ENCODE measurements at places on chromosomes 6 and 20.

- peak; percentile 55 for DNase-seq
These were observed 17.3 kb downstream of the TNFAIP3 start for GRCh38 chr6:137884149-137884909.

DNA sequence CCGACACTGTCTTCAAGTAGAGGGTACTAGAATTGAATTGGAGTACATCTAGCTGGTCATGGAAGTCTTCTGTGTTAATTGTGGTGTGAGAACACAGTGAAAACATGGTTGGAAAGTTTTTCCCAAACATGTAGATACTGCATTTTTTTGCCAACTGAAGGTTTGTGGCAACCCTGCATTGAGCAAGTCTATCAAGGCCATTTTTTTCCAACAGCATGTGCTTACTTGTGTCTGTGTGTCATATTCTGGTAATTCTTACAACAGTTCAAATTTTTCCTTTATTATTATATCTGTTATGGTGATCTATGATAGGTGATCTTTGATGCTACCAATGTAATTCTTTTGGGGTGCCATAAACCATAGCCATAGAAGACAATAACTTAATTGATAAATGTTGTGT is 147.0 kb downstream of the MYB start:
- no peak for DNase-seq

GRCh38 chr6:88031550-88031949 is 16.1 kb upstream of the SPACA1 start:
- DNase-seq = no peak

- no peak for DNase-seq
These were observed 8.4 kb downstream of the SLC22A1 start for GRCh38 chr6:160129881-160130615.

GRCh38 chr20:50417484-50418235 is 92.5 kb upstream of the PTPN1 start:
- DNase-seq = no peak

- no peak for DNase-seq
These were observed 572.5 kb upstream of the JAG1 start for GRCh38 chr20:11246251-11246775.

- no peak for DNase-seq
These were observed 61.4 kb downstream of the FAM135A start for GRCh38 chr6:70474751-70475150.

GRCh38 chr6:39880594-39880993 is 53.7 kb downstream of the MOCS1 start:
- no peak for DNase-seq

GRCh38 chr6:153563001-153563400 is 431.9 kb upstream of the RGS17 start:
- DNase-seq = no peak

DNA sequence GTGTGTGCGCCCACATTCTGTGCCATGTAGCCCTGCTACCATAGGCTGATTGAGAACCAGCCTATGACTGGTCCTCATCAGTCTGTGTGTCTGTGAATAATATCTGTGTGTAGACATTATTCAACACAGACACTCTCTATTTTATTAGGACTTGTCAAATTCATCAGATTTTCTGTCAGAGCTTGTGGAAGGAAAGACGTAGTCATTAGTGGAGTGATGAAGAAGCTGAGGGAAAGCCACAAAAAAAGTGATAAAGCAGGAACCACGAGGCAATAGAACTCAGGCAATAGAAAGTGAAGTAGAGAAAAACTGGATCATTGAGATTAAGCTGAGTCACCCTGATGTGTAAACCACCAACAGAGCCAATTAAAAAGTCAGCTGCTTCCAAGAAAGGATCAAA is 122.2 kb upstream of the MARCKS start:
- no peak for DNase-seq

- DNase-seq = peak; percentile 82
These were observed 10.0 kb upstream of the POU5F1 start for GRCh38 chr6:31180500-31180899.

GRCh38 chr6:109174916-109175315 is 79.6 kb downstream of the CEP57L1 start:
- DNase-seq = no peak

DNA sequence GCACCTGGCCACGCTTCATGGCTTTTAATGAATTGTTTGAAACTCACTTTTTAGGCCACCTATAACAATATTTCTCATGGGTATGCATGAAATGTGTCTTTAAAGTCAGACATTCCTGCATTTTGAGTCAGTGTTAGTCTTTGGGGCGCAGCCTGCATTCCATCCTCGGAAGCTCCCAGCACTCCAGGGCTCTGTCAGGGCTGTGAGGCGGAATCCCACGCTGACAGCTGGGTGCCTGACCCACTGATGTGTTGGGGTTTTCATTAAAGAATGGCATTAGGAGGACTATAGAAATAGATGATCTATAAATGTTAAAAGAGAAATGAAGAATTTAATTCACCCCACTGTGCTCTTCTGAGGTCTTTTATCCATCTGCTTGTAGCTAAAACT is 16.2 kb upstream of the CLDN20 start:
- DNase-seq = no peak

GRCh38 chr6:130557481-130558112 is 191.8 kb downstream of the TMEM200A start:
- DNase-seq = no peak

- peak; percentile 60 for DNase-seq
These were observed 526 bp downstream of the SOD2 start for GRCh38 chr6:159692303-159693127.

GRCh38 chr20:25038103-25038410 is 19.9 kb downstream of the ACSS1 start:
- no peak for DNase-seq

DNA sequence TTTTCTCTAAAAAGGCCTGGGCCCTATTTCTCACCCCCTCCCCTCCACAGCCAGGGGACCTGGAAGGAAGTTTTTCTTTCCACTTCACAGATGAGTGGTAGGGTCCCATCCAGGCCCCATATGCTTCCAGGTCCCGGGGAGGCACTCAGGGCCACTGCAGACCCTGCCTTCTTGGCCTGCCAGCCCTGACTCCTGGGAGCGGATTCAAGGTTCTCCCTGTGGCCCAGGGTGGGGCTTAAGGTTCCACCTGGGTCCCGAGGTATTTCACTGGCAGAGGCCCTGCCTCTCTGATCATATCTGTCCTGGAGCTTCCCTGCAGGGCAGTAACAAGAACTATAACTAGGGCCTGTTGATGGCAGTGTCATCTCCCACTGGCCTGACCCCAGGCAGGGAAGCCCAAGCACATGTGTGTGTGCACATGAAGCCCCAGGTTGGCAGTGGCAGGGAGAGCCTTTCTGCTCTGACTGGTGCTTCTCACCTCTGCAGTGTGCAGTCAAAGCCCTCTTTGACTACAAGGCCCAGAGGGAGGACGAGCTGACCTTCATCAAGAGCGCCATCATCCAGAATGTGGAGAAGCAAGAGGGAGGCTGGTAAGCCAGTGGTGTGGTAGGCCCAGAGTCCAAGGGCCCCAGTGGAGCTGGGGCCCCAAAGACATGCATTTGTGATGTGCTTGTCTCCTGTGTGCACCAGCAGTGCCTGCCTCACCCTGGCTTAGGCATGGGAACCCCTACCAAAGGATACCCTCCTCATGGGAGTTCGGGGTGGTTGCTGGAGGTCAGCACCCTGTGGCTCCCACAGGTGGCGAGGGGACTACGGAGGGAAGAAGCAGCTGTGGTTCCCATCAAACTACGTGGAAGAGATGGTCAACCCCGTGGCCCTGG is 31.2 kb downstream of the PLCG1 start:
- DNase-seq = no peak

DNA sequence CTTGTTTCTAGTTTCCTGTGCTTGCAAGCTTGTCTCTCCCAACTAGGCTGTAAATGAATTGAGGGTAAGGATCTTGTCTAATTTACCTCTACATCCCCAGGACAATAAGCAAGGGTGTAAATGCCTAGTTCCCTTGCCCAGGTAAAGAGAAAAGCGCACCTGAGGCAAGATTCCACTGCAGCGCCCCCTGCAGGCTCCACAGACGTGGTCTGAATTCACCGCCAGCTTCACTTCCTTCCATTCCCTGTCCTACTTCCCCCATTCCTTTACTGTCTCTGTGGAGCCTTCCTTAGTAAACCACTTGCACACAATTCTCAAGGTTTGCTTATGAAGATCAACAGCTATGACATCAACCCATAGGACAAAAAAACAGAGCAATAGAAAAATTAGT is 42.3 kb downstream of the ANKEF1 start:
- DNase-seq = no peak

DNA sequence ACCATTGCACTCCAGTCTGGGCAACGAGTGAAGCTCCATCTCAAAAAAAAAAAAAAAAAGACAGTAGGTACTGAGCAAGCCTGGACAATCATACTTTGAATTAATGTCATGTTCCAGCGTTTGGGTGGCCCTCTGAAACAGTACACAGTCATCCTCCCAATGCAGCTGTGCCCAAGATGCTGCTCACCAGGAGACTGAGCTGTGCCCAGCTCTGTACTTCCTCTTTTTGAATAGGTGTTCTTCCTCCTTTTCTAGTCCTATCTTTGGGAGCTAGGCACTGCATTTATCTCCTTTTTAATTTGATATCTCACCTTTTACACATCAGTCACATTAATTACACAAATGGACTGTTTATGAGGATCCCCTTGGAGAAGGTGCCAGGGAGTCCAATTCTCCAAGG is 101.5 kb downstream of the RPP40 start:
- no peak for DNase-seq

GRCh38 chr6:52407467-52407866 is 12.7 kb upstream of the EFHC1 start:
- DNase-seq = peak; percentile 51

DNA sequence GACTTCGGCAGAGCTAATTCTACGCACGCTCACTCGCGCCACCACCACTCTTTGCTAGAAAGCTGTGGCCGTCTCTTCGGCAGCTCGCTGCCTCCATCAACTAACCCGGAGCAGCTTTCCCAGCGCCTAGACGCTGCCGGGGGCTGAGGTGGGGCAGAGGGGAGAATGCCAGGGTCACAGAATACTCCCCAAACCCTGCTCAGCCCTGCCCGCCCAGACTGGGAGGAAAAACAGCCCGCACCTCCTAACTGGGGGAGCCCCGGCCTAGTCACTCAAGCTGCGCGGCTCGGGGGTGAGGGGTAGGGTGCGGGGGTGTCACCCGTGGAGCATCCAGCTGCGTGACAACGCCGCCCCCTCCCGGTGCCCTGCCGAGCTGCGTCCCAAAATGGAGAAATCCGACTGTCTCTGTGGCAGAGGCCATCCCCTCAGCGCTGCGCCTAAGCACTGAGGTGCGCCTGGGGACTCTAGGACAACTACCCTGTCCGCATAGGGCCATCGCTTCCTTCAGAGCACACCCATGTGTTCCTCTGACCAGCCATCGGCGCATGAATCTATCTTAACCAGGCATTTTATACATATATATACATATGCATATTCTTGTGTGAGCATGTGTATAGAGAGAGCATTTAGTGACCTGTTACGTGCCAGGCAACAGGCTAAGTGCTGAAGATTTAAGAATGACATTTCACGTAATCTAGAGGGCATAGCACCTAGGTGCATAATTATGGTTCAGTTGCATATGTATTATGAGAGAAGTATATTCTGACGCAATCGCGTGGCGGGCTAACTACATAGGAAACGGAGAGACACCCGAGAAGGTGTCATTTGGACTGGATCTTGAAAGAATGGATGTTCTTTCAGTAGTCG is 1.5 kb upstream of the TENT5A start:
- DNase-seq = peak; percentile 84

DNA sequence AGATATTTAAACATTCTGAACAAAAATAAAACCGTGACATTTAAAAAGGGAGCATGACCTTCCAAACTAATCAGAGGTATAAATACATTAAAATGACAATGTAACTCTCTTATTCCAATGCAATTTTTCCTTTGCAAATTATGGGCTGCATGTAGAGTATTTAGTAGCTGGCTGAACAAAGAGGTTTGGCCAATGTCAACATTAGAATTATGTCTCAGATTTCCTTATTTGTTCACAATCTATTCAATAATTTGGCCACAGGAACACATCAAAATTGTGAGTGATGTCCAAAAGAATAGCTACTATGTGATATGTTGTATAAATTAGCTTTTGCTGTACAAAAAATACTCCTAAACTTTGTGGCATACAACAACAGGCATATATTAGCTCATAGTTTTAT is 580.0 kb upstream of the MARCKS start:
- no peak for DNase-seq

- peak; percentile 19 for DNase-seq
These were observed 50.9 kb downstream of the JARID2 start for GRCh38 chr6:15296735-15297134.

- peak; percentile 73 for DNase-seq
These were observed 818 bp upstream of the MDGA1 start for GRCh38 chr6:37698264-37699137.

DNA sequence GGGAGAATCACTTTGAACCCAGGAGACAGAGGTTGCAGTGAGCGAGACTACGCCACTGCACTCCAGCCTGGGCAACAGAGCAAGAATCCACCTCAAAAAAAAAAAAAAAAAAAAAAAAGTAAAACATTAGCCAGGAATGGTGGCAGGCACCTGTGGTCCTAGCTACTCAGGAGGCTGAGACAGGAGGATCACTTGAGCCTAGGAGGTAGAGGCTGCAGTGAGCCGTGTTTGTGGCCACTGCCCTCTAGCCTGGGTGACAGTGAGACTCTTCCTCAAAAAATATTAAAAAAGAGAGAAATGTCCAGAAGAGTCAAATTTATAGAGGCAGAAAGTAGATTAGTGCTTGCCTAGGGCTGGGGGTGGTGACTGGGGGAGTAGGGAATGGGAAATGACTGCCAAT is 6.8 kb upstream of the PIGU start:
- DNase-seq = no peak

DNA sequence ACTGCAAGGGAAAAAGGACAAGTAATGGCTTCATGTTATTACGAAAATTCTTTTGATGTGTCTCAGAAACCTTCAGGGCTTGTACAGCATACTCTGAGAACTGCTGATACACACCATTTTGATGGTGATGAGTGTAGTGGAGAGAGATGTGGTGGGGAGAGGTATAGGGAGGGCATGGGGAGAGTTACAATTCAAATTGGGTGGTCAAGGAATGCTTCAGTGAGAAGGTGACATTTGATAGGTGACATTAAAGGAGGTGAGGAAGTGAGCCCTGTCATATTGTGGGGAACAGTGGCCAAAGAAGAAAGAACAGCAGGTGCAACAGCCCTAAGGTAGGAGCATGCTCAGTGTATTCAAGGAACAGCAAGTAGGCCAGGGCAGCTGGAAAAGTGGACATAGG is 318.9 kb downstream of the CLIC5 start:
- DNase-seq = no peak

GRCh38 chr6:35678021-35678654 is 10.6 kb downstream of the FKBP5 start:
- DNase-seq = no peak

DNA sequence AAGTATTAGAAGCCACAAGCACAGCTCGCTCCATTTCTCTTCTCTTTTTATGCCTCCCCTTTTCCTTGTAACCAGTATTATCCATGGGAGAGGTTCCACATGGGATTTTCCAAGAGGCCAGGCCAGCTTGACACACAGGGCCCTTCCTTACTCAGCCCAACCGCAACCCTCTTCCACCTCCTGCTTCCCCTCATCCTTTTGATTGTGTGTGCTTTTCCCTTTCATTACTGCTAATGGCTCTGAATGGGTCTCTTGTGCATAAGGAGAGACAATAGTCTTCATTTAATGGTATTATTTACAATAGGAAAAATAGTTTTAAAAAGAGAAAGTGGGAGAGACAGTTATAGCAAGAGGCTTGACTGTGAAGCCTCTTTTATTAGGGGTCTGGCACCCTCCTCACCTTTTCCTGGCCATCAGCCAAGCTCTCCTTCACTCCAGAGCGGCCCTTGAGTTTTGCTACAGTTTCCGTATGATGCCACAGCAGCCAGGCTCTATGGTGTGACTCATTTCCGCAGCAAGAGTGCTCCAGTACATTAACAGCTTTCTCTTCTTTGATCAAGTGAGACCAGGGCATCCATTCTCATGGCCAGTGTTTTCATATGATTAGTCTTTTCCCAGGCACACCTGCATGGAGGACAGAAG is 579.5 kb downstream of the TFAP2B start:
- DNase-seq = no peak

All from CD4-positive, alpha-beta T cell treated with Interleukin-21 for 1 hour (primary cell).